Astrocyte (in vitro differentiated cells and primary cell): ENCODE measurements at places on chromosomes 6 and 20. TPM values are rescaled to one million over a fixed set of nuclear protein-coding genes. Genes with fewer than 3 reads are reported as not detected.

EFCAB8 gene
- total RNA-seq: 0.41 and 0.65 TPM in 2 replicates

VNN1 gene
- 0.07 TPM in 1 of 2 replicates, not detected in the other for total RNA-seq

DNA sequence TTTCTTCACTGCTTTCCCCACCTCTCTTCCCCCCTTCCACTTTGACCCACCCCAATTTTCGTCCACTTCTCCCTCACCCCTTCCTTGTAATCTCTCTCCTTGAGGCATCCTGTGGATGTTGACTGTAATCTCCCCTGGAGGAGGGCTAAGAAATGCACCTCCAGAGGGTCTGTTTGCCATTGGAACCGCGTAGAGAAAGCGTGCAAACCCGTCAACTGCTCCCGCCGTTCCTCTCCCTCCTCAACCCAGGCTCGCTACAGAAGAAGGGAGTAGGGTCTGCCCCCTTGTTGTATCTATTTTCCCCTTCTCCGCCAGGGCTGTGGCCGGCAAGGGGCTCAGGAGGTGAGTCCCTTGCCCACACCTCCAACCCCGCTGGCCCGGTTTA, 502 bp upstream of the HTR1E start:
- DNase-seq: no peak

GRCh38 chr6:139820210-139820609, 445.8 kb upstream of the CITED2 start:
- DNase-seq: peak; percentile 83

BEND3 gene
- total RNA-seq: 3.7 and 4.4 TPM in 2 replicates

DNA sequence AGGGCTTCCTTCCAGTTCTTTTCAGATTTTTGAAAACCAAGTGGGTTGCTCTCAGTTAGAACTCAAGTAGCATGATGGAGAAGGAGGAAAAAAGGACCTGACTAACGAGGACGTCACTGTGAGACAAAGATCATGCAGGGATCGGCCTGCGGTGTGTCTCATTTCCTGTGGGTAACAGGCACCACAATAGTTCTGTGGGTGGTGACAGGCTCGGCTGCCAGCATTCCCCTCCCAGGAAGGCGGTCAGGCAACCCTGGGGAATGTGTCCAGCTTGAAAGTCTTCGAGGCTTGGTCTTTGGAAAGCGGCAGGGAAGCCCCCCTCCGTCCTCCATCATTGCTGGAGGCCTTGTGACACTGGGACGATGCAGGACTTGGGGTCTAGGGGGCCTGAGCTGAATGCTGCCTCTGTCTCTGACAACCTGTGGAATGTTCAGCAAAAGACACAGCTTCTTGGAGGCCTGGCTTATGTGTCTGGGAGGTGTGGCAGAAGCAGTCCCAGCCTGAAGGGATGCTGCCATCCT, 121.0 kb downstream of the BCAS1 start:
- peak; percentile 98 for DNase-seq

DNA sequence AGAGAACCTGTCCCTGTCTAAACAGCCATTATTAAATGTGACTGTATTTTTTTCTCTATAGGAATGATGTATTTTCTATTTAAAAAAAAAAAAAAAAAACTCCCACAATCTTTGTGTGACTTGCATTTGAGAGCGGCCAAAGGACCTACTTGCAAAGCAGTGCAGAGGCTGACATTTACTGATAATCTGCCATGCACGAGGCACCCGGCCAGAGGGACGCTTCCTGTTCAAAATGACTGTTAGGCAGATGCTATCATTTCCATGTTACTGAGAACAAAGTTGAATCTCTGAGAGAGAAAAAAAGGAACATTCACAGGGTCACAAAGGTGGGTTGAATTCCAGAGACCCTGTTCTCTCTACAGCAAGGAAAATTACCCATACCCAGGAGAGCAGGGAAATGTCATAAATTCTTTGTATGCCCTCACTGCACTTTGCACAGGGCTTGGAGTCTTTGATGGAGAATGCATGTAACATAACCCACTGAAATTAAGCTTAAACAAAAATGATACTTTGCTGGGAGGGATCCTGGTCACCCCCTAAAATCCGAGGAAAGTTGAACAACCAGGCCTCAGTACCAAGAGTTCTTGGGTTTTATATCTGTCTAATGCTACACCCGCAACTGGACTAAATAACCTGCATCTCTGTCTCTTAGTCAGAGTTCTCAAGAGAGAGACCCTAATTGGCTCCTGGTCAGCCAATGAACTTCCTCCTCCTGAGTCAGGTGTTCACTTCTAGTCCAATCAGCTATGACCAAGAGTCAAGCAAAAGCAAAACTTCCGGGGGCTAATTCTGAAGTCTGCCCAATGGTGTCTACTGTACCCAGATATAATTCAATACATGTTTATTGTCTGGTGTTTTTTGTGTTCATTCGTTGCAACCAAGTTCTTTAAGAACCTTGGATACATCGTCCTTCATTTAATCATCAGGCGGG, 61.2 kb downstream of the GCLC start:
- no peak for DNase-seq

SLC22A2 gene
- not detected in 2 replicates for total RNA-seq

RALGAPA2 gene
- total RNA-seq: 6.6 and 7.7 TPM in 2 replicates

DNA sequence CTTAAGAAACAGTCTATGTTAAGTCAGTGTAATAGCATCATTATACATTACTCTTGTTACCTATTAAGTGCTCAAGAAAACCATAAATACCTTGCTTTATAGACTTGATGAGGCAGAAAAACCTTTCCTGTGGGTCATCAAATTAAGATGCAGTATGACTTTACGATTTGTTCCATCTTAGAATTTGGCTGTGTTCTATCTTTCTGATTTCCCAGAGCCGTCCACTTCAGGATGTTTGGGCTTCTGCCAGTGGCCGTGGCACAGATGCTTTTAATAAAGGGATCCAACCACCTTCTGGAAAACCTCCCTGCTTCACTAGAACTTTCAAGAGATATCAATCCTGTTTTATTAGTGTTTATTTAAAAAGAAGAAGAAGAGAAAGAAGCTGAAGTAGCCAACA, 71.2 kb downstream of the PDE7B start:
- DNase-seq: peak; percentile 81

DNA sequence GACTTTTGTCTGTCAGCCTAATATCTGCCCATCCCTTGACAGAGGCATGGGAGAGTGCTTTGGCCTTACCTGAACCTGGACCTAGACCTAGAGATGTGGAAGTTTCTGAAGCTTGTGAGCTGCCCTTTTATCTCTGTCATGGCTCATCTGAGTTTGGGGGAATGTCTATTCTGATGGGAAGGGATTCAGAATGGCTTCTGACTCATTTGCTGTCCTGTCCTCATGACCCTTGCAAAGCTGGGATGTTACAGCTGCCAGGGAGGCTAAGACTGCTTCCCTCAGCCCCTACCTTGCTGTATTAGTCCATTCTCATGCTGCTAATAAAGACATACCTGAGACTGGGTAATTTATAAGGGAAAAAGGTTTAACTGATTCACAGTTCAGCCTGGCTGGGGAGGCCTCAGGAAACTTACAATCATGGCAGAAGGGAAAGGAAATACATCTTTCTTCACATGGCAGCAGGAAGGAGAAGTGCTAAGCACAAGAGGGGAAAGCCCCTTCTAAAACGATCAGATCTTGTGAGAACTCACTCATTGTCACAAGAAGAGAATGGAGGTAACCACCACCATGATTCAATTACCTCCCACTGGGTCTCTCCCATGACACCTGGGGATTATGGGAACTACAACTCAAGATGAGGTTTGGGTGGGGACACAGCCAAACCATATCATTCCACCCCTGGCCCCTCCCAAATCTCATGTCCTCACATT, 252.2 kb downstream of the ERMARD start:
- DNase-seq: no peak

DNA sequence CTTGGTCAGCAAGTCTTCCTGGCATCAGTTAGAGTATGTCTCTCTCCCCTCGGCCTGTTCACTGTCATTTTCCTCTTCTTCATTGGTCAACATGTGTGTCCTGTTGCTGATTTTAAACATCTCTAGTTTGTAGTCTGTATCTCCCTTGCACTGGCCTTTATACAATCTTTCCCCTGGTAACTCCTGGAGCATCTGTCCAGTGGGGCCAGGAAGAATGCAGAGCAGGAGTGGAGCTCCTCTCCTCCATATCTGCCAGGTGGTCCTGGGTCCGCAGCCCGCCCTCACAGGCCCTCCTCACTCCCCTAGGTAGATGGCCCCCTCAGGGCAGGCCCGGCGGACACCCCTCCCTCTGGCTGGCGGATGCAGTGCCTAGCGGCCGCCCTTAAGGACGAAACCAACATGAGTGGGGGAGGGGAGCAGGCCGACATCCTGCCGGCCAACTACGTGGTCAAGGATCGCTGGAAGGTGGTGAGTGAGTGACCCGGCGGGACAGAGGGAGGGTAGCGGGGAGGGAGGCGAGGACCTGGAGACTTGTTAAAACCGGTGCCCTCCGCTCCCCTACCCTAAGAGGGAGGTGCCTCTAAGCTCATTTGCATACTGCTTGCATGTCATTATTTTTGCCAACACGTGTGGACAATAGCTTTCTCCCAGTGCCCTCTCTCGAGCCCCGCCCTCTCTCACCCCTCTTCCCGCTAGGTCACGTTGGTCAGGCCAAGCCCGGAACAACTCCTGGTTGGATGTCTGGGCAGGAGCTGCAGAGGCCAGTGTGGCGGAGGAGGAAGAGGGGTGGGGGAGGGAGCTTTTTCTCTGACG, 3.2 kb downstream of the TTBK1 start:
- no peak for DNase-seq

GRCh38 chr6:26155061-26155930, 68.1 kb downstream of the HFE start:
- DNase-seq: no peak

GRCh38 chr6:5664149-5664548, 342.6 kb downstream of the NRN1 start:
- no peak for DNase-seq

DNA sequence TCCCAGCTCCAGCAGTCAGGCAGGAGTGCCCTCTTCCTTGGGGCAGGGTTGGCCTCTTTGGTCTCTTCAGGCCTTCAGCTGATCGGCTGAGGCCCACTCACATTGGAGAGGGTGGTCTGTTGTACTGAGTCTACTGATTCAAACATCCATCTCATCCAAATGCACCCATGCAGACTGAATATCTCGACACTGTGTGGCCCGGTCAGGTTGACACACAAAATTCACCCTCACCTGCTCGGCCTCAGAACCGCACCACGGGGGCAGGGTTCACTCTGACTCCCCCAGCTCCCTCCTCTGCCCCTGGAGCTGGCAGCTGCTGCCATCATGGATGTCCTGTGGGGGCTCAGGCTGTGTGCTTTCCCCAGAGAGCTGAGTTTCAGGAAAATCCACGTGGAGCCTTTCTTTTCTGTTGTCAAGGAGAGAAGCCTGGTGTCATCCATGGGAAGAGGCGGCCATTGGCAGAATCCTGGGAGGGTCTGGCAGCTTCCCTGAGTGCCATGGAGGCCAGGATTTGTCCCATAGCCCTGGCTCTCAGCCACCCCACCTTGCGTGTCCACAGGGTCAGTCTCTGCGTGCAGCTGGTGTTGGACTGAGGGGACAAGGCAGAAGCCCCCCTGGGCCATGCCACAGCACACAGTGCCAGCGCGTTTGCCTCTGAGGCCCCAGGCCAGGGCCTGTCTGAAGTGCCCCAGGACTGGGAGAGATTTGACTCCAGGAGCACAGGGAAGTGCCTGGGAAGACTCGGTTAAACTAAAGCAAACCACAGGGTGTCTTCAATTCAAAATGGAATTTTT, 114.1 kb downstream of the ERMARD start:
- DNase-seq: no peak

DNA sequence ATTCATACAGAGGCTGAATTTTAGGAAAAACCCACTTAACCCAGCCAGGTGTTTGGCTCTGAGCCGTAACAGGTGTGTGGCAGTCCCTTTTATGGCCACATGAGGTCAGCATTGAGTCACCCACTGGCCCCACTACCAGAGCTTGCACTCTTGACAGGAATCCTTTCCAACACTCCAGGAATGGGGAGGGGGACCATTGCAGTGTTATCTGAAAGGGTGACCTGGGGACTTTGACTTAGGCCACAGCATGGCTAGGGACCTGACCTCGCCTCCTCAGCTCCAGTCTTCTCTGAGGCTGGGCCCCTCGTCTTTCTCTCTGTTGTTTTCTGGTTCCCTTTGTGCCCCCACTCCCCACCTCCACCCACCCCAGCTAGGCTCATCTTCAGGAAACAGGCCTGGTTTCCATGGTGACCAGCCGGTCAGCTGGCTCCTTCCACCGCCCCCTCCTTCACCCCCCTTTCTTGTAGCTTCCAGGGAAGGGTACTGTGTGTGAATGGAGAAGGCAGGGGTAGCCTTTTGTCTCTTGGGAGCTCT, 2.1 kb upstream of the TMEM151B start:
- DNase-seq: no peak

ID4 gene
- total RNA-seq: 12.0 and 12.8 TPM in 2 replicates
